CD8-positive, alpha-beta memory T cell (primary cell): ENCODE measurements at places on chromosomes 7 and 10. TPM values are rescaled to one million over a fixed set of nuclear protein-coding genes. Genes with fewer than 3 reads are reported as not detected.

Gene ZNF804B
- not detected for total RNA-seq

Gene IQUB
- not detected for total RNA-seq

Gene TUBB8
- not detected for total RNA-seq

Gene ASIC3
- total RNA-seq: 2.6 TPM

Gene AKR1D1
- total RNA-seq: not detected

Gene HOXA2
- not detected for total RNA-seq

Gene CCL26
- not detected for total RNA-seq

Gene SPDYE17
- not detected for total RNA-seq

Gene HOXA7
- total RNA-seq: not detected

Gene HECTD2
- 8.1 TPM for total RNA-seq

DNA sequence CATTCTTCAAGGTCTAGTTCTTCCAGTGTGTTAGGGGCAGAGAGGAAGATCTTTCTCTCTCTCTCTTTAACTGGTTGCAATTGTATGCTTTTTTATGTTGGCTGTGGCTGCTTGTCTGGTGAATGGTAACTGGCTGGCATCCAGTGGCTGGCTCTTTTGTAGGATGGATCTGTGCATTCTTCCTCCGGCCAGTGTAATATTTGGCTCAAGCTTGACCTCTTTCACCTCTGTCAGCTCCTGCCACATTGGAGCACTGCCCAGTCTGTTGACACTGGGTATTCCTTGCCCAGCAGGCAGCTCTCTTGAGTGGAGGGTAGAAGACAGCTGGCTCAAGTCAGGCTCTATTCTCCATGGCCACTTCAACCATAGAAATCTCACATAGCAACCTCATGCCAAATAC lies 528.3 kb downstream of the PHTF2 start:
- DNase-seq: no peak
- no peaks in the 10 kb centered on the region for H3K36me3 ChIP-seq
- H3K4me1 ChIP-seq: no peaks in the 10 kb centered on the region
- H3K4me3 ChIP-seq: no peak overlapping the region
- no peak overlapping the region for H3K27ac ChIP-seq

DNA sequence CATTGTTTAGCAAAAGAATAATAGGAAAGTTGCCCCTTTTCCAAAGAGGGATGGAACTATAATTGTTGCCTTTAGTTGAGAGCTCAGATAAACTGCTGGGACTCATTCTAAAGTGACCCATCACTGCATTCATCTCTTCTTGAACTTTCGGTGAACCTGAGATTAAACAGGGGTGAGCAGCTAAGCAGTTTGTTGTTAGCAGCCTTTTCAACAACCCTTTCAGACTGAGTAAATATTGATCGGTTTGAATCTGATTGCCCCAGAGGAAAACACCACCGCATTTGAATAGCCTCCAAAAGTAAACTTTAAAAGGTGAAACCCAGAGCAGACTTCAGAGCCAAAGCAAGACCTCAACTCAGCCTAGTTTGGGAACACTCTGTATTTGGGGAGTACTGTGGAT lies 4.7 kb downstream of the HOXA1 start:
- no peaks in the 10 kb centered on the region for H3K36me3 ChIP-seq
- H3K4me1 ChIP-seq: peaks cover 8% of the 10 kb centered on the region
- H3K27me3 ChIP-seq: peaks cover 26% of the 10 kb centered on the region
- H3K4me3 ChIP-seq: no peak overlapping the region
- no peak overlapping the region for H3K27ac ChIP-seq

- peak within 1 kb of the TSS; percentile 33 for H3K4me3 ChIP-seq
- H3K27me3 ChIP-seq: no peaks in the 10 kb centered on the region
- H3K27ac ChIP-seq: no peak within 1 kb of the TSS
- no peaks in the 10 kb centered on the region for H3K36me3 ChIP-seq
Observed at GRCh38 chr7:84194484-84195271, at the start of gene SEMA3A. Gene SEMA3A (minus strand): TSS chr7:84194789. CDS start chr7:84194586, 203 bp downstream.

GRCh38 chr7:50608196-50608906 lies 43.1 kb upstream of the DDC start:
- no peak for DNase-seq
- no peak overlapping the region for H3K4me3 ChIP-seq
- H3K4me1 ChIP-seq: peaks cover 30% of the 10 kb centered on the region
- no peaks in the 10 kb centered on the region for H3K36me3 ChIP-seq
- no peaks in the 10 kb centered on the region for H3K27me3 ChIP-seq
- no peak overlapping the region for H3K27ac ChIP-seq

DNA sequence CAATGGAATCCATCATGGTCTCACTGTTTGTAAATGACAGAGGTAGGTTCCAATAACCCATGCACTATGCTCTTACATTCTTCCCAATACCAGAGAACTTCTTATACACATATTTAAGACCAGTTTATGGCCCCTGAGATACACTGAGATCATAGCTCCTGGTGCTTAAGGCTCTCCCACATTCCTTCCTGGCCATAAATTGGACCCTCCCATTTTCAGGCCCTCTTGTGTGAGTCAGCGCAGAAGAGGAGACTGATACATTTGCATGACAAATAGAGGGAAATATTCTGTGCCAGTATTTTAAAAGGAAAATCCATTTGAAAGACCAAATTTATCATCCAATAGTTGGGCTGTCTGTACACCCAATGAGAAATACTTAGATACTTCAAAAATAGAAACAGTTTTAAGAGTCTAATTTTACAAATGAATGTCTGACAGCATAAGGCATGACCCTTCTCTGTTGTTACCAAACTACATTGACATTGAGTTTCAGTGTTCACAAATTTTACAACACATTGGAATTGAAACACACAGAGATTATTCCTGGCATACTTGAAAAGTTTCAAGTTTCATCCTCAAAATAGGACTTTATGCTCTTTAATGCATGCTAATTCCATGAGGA lies 35.3 kb downstream of the SLC16A9 start:
- H3K36me3 ChIP-seq: no peaks in the 10 kb centered on the region
- no peak for DNase-seq
- no peaks in the 10 kb centered on the region for H3K27me3 ChIP-seq
- no peak overlapping the region for H3K4me3 ChIP-seq

DNA sequence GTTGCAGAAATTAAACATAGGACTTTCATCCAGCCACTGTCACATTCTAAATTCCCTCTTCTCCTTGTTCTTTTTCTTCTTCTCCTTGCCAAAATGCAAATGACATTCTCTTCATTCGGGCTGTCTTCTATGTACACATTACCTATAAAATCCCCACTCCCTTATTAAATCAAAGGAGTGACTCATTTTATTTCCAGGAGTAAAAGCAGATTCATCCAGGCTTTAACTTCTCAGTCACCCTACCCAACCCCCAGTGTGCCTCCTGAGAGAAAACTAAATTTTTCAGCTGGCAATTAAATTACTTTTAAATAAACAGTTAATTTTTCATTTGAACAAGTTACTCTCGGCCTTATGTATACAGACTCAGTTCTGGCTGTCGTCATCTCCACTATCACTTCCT lies 223.9 kb upstream of the SHH start:
- no peak overlapping the region for H3K27ac ChIP-seq
- H3K4me1 ChIP-seq: no peaks in the 10 kb centered on the region
- H3K27me3 ChIP-seq: no peaks in the 10 kb centered on the region
- no peak for DNase-seq
- no peak overlapping the region for H3K4me3 ChIP-seq

GRCh38 chr10:77185696-77186095 lies 451.9 kb downstream of the KCNMA1 start:
- H3K36me3 ChIP-seq: no peaks in the 10 kb centered on the region
- no peaks in the 10 kb centered on the region for H3K27me3 ChIP-seq
- DNase-seq: no peak
- H3K4me3 ChIP-seq: no peak overlapping the region

DNA sequence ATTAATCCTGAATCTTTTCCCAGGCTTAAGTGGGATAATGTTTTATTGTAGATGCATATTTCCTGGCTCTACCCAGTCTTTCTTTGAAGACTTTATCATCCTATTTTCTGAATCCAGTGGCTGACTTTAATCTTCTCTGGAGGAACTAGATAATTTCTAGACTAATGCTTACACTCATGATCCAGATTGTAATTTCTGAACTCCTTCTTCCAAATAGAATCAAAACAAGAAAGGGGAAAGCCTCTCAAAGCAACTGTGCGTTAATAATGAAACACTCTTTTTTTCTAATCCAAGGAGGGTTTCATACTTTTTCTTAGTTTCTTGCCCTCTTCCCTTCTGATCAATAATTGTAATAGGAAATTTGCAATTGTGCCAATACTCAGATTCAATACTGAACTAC lies 8.0 kb downstream of the GSTK1 start:
- DNase-seq: no peak
- no peaks in the 10 kb centered on the region for H3K27me3 ChIP-seq
- H3K36me3 ChIP-seq: peaks cover 26% of the 10 kb centered on the region
- H3K27ac ChIP-seq: no peak overlapping the region
- no peaks in the 10 kb centered on the region for H3K4me1 ChIP-seq
- H3K4me3 ChIP-seq: no peak overlapping the region

DNA sequence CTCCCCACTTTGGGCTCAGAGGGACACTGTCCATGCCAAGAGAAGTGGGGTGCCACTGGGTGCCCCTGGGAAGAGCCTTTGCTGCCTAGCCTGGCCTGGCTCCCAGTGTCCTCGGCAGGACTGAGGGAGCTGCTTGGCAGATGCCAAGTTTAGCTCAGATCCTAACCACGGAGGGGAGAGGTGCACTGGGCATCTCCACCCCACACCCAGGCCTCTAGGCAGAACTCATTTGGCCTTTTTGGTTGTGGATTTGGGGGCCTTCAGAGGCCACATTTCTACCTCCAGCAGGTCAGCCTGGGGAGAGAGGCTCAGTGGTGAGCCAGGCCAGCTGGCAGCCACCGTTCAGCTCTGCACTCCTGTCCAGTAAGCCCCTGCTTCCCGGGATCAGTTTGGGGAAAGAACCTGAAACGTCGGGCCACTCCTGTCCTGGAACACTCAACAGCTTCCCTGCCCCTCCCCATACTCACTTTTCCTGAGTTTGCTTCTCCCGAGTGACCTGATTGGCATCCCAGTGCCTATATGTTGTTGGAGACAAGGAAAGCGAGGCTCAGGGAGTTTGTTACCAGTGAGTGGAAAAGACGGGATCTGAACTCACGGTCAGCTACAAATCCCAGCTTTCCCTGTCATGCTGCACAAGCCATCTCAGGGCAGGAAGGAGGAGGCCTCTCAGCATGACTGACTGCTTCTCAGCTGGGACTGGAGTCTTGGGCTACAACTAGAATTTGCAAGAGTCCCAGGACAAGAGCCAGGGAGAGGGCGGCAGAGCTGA lies 11.2 kb upstream of the CXCL12 start:
- H3K36me3 ChIP-seq: no peaks in the 10 kb centered on the region
- H3K27me3 ChIP-seq: no peaks in the 10 kb centered on the region
- no peak overlapping the region for H3K4me3 ChIP-seq
- no peaks in the 10 kb centered on the region for H3K4me1 ChIP-seq
- H3K27ac ChIP-seq: no peak overlapping the region
- no peak for DNase-seq

GRCh38 chr10:87721781-87722180 lies 62.1 kb downstream of the PAPSS2 start:
- H3K27ac ChIP-seq: no peak overlapping the region
- no peak for DNase-seq
- no peaks in the 10 kb centered on the region for H3K36me3 ChIP-seq
- no peaks in the 10 kb centered on the region for H3K4me1 ChIP-seq
- no peak overlapping the region for H3K4me3 ChIP-seq

GRCh38 chr10:22609251-22609650 lies 105.1 kb downstream of the PIP4K2A start:
- H3K4me1 ChIP-seq: peaks cover 95% of the 10 kb centered on the region
- no peak for DNase-seq
- H3K4me3 ChIP-seq: no peak overlapping the region
- no peaks in the 10 kb centered on the region for H3K27me3 ChIP-seq
- peaks cover 12% of the 10 kb centered on the region for H3K36me3 ChIP-seq
- no peak overlapping the region for H3K27ac ChIP-seq

- no peak for DNase-seq
- peaks cover 34% of the 10 kb centered on the region for H3K4me1 ChIP-seq
- no peak overlapping the region for H3K27ac ChIP-seq
- no peak overlapping the region for H3K4me3 ChIP-seq
- no peaks in the 10 kb centered on the region for H3K36me3 ChIP-seq
Observed at GRCh38 chr7:98133621-98134303, 27.1 kb downstream of the LMTK2 start.

DNA sequence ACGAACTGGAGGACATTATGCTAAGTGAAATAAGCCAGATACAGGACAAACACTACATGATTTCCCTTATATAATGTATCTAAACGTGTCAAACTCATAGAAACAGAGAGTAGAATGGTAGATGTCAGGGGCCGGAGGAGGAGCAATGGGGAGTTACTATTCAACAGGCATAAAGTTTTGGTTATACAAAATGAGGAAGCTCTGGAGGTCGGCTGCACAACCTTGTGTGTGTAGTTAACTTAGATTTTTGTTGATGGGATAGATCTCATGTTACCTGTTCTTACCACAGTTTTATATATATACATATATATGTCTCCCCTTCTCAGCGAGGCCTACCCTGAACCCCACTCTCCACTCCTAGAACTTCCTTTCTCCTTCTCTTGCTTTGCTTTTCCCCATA lies 22.4 kb upstream of the TECTB start:
- no peaks in the 10 kb centered on the region for H3K4me1 ChIP-seq
- no peak overlapping the region for H3K4me3 ChIP-seq
- no peaks in the 10 kb centered on the region for H3K36me3 ChIP-seq
- H3K27me3 ChIP-seq: no peaks in the 10 kb centered on the region
- DNase-seq: no peak

DNA sequence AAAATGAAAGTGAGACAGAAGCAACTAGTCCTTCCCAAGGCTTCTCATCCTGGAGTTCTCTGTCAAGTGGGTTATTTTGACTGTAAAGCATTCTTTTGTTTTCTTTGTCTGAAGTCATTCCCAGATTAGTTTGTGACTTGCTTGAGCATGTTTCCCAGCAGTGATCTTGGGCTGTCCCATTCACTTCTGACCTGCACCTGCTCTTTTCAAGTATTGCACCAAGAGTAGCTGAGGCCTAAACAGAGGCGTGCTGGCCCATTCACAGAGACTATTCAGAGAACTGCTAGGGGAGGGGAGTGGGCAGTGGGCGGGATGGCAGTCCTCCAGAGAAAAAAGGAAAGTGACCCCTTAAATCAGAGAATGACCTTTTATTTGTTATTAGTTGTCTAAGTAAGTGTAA lies 61.3 kb downstream of the CACNA2D1 start:
- no peaks in the 10 kb centered on the region for H3K27me3 ChIP-seq
- H3K4me3 ChIP-seq: no peak overlapping the region
- H3K36me3 ChIP-seq: no peaks in the 10 kb centered on the region
- no peaks in the 10 kb centered on the region for H3K4me1 ChIP-seq
- no peak overlapping the region for H3K27ac ChIP-seq
- no peak for DNase-seq

DNA sequence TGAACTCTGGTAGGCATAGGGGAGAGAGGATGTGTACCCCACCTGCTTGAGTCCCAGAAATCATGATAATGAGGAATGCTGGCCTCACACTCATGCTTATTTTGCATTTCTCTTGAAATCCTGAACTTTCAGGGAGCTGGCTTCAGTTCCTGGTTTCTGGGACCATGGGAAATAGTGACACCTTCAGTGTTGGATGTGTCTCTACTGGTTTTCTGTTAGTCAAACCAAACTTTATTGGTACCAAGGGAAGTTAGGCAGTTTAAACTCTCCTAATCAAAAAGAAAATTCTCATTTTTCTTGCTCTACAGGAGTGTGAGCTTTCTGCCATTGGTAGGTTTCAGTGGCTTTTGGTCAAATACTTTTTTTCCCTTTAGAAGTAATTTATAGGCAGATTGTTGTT lies 11.8 kb upstream of the PCGF5 start:
- DNase-seq: no peak
- H3K4me1 ChIP-seq: peaks cover 48% of the 10 kb centered on the region
- no peak overlapping the region for H3K4me3 ChIP-seq
- H3K36me3 ChIP-seq: no peaks in the 10 kb centered on the region
- H3K27ac ChIP-seq: no peak overlapping the region
- H3K27me3 ChIP-seq: no peaks in the 10 kb centered on the region

- peaks cover 17% of the 10 kb centered on the region for H3K4me1 ChIP-seq
- no peaks in the 10 kb centered on the region for H3K27me3 ChIP-seq
- peaks cover 44% of the 10 kb centered on the region for H3K36me3 ChIP-seq
- H3K27ac ChIP-seq: no peak overlapping the region
- no peak overlapping the region for H3K4me3 ChIP-seq
- no peak for DNase-seq
Observed at GRCh38 chr10:78042752-78043104, 9.1 kb downstream of the RPS24 start.
